DMS79 treated with DMSO at 0.1 percent for 48 hours (cell line): ENCODE measurements at places on chromosomes 3 and 15.
A peak's percentile ranks its signal among the peaks of the same experiment; 100 is the strongest.

DNA sequence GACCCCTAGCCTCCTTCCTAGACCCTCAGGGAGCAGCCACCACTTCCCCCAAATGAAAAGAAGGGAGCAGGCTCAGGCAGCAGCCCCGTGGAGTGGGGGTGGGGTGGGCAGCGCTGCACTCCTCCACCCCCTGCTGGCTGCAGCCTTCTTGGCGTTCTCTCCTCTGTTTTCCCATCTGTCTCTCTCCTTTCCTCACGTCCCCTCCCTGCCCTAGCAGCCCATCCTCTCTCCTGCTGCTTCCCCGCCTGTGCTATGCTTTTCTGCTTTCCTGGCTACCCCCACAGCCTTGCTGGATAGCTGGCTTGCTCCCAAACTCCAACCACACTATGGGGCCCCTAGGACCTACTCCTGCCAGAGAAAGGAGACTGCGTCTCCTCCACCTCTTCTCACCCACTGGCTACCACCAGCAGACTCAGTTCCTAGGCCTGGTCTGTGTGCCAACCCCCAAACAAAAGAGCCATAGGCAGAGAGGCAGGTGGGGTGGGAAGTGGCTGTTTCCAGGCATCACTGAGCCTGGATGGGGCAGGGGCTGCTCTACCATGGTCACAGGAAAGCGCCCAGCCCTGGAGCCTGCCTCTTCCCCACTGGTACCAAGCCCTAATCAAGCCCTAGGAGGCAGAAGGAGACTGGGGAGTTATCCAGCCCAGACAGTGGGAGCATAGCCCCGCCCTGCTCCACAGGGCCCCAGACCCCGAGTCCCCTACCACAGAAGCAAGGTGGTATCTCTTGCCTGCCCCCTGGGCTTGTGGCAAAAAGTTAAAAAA lies 3.4 kb upstream of the DISP2 start:
- DNase-seq, result peak; percentile 29

DNA sequence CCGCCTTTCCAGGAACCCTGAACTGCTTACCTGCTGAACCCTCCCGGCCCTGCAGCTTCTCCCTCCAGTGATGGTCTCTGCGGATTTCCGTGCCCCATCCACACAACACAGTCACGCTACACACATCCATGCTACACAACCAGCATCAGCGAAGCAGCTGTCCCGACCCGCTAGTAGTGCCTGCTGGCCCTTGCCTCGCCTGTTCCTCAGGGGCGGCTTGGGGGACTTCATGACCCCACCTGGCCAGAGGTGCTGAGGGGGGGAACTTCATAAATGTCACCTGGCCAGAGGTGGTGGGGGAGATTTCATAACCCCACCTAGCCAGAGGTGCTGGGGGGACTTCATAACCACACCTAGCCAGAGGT lies 530 bp upstream of the TUBGCP5 start:
- no peak for DNase-seq

- no peak for DNase-seq
Measured at GRCh38 chr3:156252656-156253055, 132.3 kb downstream of the KCNAB1 start.

- DNase-seq, result no peak
Measured at GRCh38 chr3:130786306-130786705, 39.7 kb upstream of the PIK3R4 start.

- DNase-seq, result no peak
Measured at GRCh38 chr15:44471885-44472455, 44.5 kb downstream of the CTDSPL2 start.

DNA sequence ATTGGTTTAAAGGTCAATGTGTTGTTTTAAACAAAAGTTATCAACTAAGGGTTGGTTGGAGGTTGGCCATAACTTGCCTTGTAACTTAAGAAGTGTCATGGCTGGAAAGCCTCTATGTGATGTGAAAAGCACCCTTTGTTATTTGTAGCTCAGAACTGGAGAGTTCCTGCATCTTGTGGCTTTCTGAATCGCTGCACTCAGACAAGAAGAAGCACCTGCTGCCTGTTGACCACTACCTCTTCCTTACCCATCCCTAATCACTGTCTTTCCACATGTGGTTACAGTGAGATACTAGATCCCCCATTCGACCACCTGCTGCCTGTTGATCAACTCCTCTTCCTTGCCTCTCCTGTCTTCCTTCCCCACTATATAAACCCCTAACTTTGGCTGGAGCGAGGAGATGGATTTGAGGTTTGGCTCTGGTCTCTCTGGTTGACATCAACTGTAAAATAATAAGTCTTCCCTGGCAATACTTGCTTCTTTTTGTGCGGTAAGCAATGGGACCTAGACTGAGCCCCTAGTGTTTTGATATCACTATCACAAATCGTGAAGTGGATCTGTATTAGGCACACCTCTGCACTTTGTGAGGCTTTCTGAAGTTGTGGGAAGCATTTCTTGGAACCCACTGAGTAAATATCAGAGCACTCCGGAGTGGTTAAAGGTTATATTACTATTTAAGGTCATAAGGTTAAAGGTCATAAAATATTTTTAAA lies 13.8 kb downstream of the RPL39L start:
- DNase-seq, result no peak
